ENCODE measurements at places on chromosomes 6 and 20. TPM values are rescaled to one million over a fixed set of nuclear protein-coding genes. Genes with fewer than 3 reads are reported as not detected.

TNF gene
- 6.6 TPM for total RNA-seq

GRCh38 chr20:49590163-49591017, 22.5 kb upstream of the PTGIS start:
- DNase-seq: no peak

GRCh38 chr6:26493258-26493657, 6.8 kb upstream of the BTN1A1 start:
- DNase-seq: no peak

BMP5 gene
- 2.4 TPM for total RNA-seq

RIMS4 gene
- 0.06 TPM for total RNA-seq

GRCh38 chr6:55678330-55679224, 99.6 kb upstream of the HMGCLL1 start:
- no peak for DNase-seq

DNA sequence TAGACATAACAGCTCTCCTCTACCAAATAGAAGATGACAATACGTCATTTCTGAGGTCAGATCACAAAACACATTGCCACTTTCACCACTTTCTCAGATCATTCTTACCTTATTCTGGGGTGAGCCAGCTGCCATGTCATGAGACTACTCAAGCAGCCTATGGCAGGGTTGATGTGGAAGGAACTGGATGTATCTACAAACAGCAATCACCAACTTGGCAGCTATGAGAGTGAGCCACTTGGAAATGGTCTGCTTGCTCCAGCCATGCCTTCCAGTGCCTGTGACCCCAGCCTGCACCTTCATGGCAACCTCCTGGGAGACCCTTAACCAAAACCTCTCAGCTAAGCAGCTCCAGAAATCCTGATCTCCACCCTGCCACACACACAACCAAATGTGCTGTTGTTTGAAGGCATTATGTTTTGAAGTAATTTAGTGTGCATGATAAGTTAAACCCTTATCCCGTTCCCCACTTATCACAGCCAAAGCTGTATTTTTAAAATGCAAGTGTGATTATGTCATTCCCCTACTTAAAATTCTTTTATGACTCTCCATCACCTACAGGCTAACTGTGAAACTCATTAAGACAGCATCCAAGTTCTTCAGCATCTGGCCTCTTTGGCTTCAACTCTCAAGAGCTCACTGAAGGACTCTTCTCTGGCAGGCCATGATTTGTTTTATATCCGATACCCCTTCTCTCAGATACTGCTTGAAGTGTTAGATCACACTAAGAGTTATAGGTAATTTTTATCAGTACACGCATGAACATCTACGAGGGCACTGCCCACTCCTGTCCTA, 150.6 kb downstream of the LY86 start:
- DNase-seq: no peak

- no peak for DNase-seq
Measured at GRCh38 chr6:132495604-132496079, 17.3 kb downstream of the STX7 start.

LCA5 gene
- total RNA-seq: 5.7 TPM

DNA sequence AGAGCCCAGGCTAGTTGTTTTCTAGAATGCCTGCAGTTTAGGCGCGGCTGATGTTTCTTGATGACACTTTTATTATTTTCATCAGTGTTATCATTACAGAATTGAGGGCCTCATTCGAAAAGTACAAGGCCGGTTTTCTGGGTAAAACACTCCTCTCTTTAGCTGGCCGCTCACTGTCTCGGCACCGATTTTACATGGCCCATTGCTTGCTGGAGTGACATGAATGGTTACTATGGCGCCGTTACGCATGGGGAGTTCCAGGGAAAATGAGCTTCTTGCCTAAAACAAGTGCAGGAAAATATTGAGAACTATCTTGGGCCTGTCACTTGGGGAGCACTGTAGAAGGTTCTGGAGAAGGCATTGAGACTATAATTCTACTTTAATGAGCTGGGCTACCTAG, 317.8 kb downstream of the CDH4 start:
- DNase-seq: no peak

DNA sequence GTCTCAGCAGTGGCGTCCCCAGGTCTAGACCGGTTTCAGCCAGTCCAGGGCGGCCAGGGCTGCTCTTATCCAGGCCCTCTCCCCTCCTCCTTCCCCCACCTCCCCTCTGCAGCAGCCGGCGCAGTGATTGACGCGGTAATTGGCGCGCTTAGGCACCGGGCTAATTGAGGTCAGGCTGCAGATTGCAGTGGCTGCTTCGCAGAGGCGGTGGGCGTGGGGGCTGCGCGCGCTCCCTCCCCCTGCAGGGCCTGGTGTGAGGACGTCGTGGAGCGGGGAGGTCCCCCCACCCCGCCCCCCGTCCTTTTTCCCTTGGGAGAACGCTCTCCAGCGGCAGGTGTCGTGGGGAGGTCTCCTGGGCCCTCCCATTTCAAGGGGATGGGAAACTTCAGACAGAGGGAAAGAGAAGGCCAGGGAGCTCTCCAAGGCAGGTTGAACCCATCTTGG, 70.4 kb upstream of the BLCAP start:
- DNase-seq: no peak

GRCh38 chr20:11502061-11502460, 415.6 kb upstream of the BTBD3 start:
- no peak for DNase-seq

DEFB132 gene
- total RNA-seq: not detected

DNA sequence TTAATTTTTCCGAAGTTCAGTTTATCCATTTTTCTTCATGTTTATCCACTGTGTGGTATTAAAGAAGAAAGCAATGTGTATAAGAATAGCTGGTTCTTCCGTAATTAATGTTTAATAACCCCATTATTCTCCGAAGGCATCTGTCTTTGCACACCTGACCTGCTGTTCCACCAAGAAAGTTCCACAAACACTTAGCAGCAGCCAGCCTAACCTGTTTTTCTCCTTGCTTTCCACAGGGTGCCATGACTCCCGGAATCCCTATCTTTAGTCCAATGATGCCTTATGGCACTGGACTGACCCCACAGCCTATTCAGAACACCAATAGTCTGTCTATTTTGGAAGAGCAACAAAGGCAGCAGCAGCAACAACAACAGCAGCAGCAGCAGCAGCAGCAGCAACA, 7.4 kb downstream of the TBP start:
- DNase-seq: peak; percentile 11

MICAL1 gene
- 71.8 TPM for total RNA-seq

GRCh38 chr6:884570-884969, 191.6 kb upstream of the EXOC2 start:
- DNase-seq: no peak

PAQR8 gene
- total RNA-seq: 23.2 TPM

- DNase-seq: no peak
Measured at GRCh38 chr20:41276317-41276751, 41.2 kb downstream of the ZHX3 start.

GRCh38 chr6:154112181-154112809, 73.3 kb downstream of the OPRM1 start:
- DNase-seq: no peak

Data from mucosa of gallbladder (tissue), 1 donor.